ENCODE measurements at places on chromosomes 11 and 22.
A peak's percentile ranks its signal among the peaks of the same experiment; 100 is the strongest.

GRCh38 chr11:115613986-115614632, 109.9 kb upstream of the CADM1 start:
- no peak for DNase-seq

DNA sequence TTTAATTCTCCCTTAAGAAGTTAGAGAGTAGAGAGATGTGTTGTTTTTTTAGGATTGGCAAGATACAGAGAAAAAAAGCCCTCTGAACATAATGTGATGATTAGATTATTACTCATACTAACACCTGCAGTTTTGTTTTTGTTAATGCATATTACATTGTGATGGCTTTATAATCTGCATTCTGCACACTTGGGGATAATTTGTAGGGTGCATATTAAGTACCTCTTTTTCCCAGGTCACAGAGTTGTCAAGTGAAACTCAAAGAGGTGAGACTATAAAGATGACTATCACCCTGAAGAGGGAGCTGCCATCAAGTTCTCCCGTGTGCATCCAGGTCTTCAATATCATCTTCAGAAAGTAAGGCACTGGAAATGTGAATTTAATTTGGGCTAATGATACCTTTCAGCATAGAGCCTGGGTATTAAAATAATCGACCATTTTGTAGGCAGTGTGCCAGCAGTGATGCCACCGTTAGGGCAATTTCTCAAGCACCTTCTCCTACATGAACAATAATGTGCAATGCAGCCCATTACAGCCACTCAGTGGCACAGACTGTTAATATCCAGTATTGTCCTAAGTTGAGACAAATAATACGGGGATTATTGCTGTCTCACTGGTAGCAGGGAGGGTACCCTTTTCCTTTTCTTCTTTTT, 16.2 kb downstream of the PIWIL4 start:
- no peak for DNase-seq

- no peak for DNase-seq
Observed at GRCh38 chr11:129209891-129210830, 18.0 kb upstream of the ARHGAP32 start.

DNA sequence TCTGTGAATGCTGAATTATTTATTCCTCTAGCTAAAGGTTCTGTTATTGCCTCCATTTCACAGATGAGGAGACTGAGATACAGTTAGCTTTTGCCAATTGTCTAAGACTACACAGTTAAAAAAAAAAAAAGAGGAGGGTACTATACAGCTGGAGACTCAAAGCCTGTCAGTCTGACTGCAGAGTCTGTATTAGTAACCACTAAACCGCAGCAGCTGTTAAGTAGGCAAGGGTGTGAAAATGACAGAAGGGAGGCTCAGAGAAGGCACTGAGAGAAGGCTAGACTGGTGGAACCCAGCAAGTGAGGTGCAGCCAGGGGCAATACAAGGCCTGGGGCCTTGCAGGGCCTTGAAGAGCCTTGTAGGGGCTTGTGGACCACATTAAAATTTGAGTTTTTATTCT, 181.2 kb downstream of the CSNK2A3 start:
- DNase-seq = no peak

- no peak for DNase-seq
Observed at GRCh38 chr11:117201658-117202305, 2.6 kb downstream of the TAGLN start.

- DNase-seq = peak; percentile 67
Observed at GRCh38 chr11:34732831-34733230, 111.9 kb downstream of the EHF start.
